Heart left ventricle (tissue), 16 donors: ENCODE measurements at places on chromosomes 1 and 21.
A peak's percentile ranks its signal among the peaks of the same experiment; 100 is the strongest.

DNA sequence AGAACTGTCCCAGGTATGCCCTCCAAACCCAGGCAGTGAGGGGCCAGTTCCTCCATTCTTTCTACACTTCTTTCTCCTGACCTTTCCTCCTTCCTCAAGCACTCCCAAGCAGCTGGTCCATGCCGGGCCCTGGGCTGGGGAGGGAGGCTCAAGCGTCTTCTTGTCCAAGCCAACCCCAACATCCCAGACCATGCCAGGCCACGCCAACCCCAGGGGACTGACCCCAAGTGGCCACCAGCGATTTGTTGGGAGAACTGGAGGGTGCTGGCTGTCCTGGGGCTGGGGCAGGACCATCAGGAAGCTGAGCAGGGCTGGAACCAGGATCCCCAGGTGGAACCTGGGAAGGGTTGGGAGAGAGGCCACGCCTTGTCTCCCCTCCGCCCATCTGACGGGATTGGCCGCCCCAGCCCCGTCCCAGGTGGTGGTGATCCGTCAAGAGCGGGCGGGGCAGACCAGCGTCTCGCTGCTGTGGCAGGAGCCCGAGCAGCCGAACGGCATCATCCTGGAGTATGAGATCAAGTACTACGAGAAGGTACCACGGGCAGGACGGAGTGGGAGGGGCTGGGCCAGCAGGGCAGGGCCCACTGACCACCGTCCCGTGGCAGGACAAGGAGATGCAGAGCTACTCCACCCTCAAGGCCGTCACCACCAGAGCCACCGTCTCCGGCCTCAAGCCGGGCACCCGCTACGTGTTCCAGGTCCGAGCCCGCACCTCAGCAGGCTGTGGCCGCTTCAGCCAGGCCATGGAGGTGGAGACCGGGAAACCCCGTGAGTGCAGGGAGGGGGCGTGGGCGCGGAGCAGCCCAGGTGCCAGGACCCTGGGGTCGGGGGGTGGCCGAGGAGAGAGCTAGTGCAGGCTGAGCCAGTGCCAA is 29.9 kb downstream of the EPHA8 start:
- no peak for DNase-seq

GRCh38 chr1:168498159-168498631 is 45.6 kb downstream of the XCL2 start:
- no peak for DNase-seq

DNA sequence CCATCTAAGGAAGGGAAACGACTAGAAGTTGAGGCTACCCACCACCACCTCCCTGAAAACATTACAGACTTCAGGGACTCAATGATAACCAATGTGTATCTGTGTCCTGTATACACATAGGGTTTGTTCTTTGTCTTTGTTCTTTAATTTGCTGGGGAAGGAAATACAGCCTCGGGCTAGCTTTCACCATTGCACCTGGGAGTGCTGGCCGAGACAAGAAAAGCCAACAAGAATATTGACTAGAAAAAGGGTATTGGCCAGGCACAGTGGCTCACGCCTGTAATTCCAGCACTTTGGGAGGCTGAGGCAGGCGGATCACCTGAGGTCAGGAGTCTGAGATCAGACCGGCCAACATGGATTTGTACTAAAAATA is 50.4 kb downstream of the MDM4 start:
- DNase-seq: no peak

DNA sequence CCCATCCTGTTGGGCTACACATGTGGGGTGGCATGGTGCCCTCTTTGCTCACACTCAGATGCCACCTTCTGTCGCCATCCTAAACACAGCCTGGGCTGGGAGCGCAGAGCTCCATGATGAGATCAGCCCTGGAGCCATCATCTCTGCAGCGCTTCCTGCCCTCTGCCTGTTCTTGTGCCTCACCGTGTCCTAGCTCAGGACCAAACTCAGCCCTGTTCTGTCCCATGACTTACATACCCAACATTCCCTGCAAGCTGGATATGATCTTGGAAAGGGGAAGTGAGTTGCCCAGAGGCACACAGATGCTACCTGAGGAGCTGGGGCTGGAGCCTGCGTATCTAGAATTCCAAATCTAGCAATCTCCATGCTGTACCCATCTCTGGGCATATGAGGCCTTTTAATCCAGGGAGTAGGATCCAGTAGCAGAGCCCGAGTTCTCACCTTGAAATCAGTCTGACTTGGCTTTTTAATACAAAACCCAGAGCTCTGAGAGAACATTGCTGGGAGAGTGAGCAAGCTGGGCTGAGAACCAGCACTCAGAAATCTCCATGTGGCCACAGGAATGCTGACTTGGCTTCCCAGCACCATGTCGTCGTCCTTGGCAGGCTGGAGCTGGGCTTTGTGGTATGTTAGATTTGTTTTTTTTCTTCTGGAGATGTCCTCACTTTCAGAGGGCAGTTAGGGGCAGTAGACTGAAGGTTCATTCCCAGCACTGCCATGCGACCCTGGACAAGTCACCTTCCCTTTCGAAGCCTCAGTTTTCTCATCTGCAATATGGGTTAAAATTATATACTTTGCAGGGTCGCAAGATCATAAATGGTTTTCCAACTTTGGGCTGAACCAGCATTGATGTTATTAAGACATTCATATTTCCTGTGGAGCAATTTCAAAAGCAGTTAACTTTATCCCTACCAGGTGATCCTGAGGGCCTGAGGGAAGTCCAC is 2.6 kb downstream of the ALPL start:
- peak; percentile 42 for DNase-seq

- no peak for DNase-seq
Measured at GRCh38 chr1:20035114-20035513, 34.9 kb upstream of the PLA2G5 start.

GRCh38 chr1:168466714-168467131 is 77.1 kb downstream of the XCL2 start:
- no peak for DNase-seq

GRCh38 chr1:24970399-24970753 is 40.3 kb upstream of the RUNX3 start:
- no peak for DNase-seq

DNA sequence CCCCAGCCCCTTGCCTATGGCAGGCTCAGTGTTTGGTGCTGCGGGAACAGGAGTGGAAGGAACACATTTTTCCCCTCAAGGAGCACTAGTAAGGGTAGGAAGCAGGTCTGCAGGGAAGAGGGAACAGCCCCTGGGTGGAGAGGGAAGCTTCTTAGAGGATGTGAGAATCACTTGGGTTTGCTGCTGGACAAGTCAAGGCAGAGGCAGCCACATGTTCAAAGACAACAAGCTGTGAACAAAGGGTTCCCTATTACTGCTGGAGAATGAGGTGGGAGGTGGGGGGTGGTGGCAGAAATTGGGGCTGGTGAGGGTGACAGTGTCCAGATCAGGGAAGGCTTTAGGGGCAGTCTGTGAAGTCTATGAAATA is 24.8 kb upstream of the CITED4 start:
- no peak for DNase-seq

DNA sequence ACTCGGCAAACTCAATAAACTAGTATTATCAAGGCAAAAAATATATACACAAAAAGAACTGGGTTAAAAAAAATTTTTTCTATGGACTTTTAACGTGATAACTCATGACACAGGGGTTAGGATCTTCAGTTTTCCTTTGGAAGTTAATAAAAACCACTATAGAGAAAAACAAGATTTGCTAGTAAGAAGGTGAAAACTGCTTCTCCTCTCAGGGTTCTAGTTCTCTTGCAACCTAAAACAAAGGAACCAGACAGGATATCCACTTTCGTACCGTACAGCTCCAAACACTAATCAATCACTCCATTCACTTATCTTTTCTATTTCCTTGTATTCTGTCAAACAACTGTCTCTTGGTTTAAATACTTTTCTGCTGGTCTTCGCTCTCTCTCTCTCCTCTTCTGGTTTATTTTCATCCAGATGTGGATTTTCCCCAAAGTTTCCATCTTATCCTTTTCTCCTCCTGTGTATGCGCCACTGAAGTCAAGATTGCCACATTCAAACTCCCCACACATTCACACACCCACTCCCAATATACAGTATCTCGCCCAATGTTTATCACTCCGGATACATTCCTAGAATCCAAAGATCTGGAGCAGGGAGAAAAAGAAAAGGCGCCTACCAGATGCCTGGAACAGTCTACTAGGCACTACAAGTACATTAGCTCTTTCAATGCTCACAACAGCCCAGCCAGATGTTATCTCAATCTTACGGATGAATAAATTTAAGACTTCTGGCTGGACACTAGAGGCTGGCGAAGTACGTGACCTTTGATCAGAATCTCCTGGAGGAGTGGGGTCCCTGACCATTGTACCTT is 775 bp upstream of the PRPF38B start:
- no peak for DNase-seq

GRCh38 chr1:246789454-246790339 is 65.5 kb downstream of the SCCPDH start:
- DNase-seq: no peak

GRCh38 chr1:186828611-186829454 is at the start of gene PLA2G4A:
Gene PLA2G4A (plus strand): TSS chr1:186828949. CDS start chr1:186854355, 25,406 bp downstream.
- DNase-seq: peak; percentile 30

- DNase-seq: no peak
Measured at GRCh38 chr1:71668065-71668464, 587.2 kb upstream of the ZRANB2 start.

DNA sequence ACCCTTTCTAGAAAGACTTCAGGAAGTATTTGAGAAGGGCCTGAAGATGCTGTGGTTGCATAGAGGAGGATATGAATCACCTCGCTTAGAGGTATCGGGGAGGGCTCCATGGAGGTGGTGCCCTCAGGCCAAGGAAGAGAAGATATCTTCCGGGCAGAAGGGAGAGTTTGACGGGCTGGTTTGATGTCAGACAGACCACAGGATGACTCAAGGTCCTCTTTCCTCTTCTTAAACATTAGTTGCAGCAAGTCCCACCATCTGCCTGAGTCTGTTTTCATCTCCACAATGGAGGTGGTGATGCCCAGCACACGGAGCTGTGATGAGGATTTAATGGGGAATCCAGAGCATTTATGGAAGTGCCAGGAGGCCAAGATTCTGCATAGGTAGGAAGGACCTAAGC is 25.1 kb upstream of the RUNX3 start:
- no peak for DNase-seq

GRCh38 chr1:238778113-238778512 is 608.3 kb upstream of the CHRM3 start:
- no peak for DNase-seq

GRCh38 chr21:15667819-15668218 is 62.0 kb upstream of the USP25 start:
- no peak for DNase-seq

DNA sequence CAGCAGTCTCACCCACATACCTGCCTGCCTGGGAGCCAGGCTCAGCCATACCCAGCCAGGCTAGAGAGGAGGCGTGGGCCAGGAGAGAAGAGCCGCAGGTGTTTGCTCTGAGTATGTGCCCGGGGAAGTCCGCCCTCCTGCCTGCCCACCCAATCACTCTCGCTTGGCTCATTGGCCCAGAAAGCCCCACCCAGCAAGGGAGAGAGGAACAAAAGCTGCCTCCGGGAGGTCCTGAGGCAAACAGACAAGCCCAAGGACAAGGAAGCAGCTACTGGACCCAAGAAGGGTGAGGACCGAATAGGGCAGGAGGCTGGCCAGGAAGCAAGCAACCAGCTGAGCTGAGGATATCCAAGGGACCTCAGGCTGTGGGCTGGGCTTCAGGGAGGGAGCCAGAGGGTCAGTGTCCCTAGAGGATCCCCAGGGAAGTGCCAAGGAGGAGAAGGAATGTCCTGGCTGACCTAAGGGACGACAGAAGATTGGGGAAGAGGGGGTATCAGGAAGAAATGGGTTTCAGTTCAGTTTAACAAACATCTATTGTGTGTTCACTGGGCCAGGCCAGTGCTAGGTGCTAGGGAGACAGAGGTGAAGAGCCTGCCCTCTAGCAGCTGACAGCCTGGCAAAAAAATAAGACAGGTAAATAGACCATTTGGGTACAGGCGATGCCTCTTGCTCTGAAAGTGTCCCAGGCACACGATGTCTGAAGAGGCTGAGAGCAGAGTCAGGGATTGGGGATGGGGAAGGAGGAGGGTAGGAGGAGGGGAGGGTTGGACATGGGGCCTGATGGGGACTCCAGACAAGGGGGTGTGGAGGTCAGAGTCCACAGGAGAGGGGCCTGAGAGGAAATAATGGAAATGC is at the start of gene GJB4:
Gene GJB4 (plus strand): TSS at position 238 of the 855 bp plus-strand sequence. CDS start 1,515 bp downstream, outside the sequence.
- no peak for DNase-seq

DNA sequence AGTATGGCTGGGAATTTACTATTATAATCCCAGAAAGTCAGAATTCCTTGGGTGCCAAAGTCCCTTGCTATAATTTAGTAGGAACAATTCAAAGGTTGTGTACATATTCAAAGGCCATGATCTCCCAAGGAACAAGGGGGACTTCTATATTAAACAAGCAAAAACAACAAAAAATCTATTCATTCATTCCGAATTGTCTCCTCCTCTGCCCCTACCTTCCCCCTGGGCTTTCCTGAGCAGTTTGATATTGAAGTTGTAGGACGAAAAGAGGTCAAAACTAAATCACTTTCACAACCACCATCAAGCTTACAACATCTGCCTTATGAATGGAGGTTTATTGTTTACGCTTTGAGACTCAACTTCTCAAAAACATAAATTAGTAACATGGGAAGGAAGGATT is 35.3 kb upstream of the SOD1 start:
- no peak for DNase-seq

- no peak for DNase-seq
Measured at GRCh38 chr1:47927165-47927564, 70.0 kb downstream of the TRABD2B start.

- no peak for DNase-seq
Measured at GRCh38 chr21:44835647-44835973, 17.7 kb upstream of the SUMO3 start.

- DNase-seq: peak; percentile 73
Measured at GRCh38 chr1:58592522-58593134, 15.6 kb upstream of the TACSTD2 start.

GRCh38 chr1:205128050-205128449 is 6.3 kb upstream of the RBBP5 start:
- no peak for DNase-seq

- DNase-seq: no peak
Measured at GRCh38 chr1:40185951-40186864, 25.0 kb downstream of the RLF start.

DNA sequence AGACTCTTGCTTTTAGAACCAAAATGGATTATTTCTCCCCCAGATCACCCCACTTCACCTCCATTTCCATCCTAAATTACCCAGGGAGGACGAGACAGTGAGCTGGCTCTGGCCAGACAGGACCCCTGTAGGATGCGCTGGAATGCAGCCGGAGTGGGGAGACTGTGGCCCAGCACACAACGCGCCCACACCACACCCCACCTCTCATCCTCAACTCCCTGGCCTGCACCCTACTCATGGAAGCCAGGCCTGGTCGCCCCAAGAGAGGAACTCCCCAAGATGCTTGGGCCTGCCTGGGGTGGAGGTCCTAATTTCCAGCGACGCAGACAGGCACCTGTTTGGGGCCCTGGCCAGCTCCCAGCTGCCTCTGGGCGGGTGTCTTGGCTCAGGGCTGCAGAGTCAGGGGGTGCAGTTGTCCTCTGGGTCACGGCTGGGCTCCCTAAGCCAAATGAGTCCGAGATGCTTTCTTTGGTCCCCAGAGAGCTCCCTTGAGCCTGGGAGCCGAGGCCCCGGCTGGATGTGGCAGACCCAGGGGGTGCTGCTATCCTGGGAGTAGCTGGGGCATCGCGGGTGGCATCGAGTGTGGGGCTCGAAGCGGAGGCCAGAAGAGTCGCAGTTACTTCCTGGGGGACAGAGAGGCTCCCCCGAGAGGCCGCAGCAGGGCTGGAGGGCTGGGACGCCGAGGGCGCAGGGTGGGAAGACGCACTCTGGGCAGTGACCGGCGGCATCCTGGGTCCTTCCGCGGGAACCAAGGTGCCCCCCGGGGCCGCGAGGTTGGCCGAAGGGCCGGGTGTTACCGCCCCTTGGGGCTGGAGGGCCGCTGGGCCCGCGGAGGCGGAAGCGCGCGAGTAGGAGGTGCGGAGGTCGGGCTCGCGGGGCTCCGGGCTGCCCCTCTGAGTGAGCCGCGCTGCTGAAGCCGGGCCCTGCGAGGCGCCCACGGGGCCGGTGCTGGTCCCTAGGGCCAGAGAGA is 10.4 kb downstream of the CLEC20A start:
- no peak for DNase-seq
